Activated naive CD8-positive, alpha-beta T cell treated with anti-CD3 and anti-CD28 coated beads, Interleukin-2, amount 10 ng/mL, durations not matched to agents 7 days and 5 days (primary cell): ENCODE measurements at places on chromosomes 12 and 14. TPM values are rescaled to one million over a fixed set of nuclear protein-coding genes. Genes with fewer than 3 reads are reported as not detected.

DNA sequence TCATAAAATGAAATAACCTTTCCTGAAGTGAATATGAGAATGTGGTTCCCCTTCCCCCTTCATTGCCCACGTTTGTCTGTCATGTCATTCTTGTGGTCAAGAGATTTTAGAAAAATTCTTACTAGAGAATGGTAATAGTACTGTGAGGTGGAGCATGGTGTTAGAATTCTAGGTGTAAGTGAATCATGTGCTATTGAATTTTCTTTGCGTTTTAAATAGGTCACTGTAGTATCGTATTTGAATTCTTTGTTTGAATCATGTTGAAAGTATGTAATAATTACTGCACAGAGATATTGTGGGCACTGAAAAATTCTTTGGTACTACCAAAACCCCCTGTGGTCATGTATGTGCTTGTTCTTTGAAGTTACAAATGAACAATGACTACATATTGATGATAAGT, 49.9 kb downstream of the FUT8 start:
- no peaks in the 10 kb centered on the region for H3K27me3 ChIP-seq
- no peak for DNase-seq
- peak overlapping the region; percentile 73 for H3K27ac ChIP-seq
- peak overlapping the region; percentile 49 for H3K4me3 ChIP-seq
- peaks cover 61% of the 10 kb centered on the region for H3K36me3 ChIP-seq

GRCh38 chr14:71638523-71639196, 293.6 kb upstream of the RGS6 start:
- H3K27me3 ChIP-seq = no peaks in the 10 kb centered on the region
- peaks cover 49% of the 10 kb centered on the region for H3K36me3 ChIP-seq
- H3K4me3 ChIP-seq = no peak overlapping the region
- peaks cover 6% of the 10 kb centered on the region for H3K4me1 ChIP-seq
- DNase-seq = no peak
- no peak overlapping the region for H3K27ac ChIP-seq

DNA sequence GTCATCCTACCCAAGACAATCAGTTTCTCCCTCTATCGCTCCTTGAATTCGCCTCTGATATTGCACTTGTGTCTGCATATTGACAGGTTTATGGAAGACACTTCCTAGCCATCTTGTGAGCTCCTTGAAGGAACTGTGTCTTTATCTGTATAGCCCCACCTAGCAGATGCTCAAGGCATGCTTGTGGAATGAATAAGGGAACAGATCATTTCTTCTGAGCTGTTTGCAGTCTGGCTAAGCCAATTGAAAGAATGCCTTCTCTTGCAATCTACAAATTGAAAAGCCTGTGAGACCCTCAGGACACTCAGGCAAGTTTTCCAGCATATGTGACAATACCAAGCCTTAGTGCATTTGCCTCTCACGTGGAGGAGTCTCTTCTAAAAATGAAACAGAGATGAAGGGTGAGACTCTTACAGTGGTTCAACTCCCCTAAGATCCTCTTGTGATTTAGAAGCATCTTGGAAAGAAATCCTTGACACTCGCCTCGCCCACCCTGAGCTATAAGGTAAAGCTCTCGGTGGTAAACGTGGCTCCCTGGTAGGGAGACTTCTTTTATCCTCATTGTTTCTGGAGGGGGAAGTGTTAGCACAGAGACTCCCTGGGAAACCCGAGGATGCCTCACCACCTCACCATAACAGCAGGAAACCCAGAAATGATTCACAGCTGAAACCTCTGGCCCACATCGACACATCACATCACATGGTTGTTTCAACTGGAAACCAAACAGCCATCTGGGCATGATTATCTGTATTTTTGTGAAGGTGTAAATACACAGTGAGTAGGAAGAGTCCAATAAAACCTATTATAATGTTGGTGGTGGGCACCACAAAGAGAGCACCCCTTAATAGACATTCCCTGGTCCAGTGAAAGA, 112.3 kb upstream of the BCL2L14 start:
- H3K36me3 ChIP-seq = peaks cover 8% of the 10 kb centered on the region
- peak overlapping the region; percentile 57 for H3K4me3 ChIP-seq
- H3K27ac ChIP-seq = peak overlapping the region; percentile 71
- peaks cover 38% of the 10 kb centered on the region for H3K4me1 ChIP-seq
- peak; percentile 42 for DNase-seq

GRCh38 chr14:59406454-59407245, 58.5 kb downstream of the GPR135 start:
- H3K27me3 ChIP-seq = peaks cover 26% of the 10 kb centered on the region
- no peak overlapping the region for H3K27ac ChIP-seq
- H3K36me3 ChIP-seq = peaks cover 40% of the 10 kb centered on the region
- peaks cover 5% of the 10 kb centered on the region for H3K4me1 ChIP-seq
- H3K4me3 ChIP-seq = no peak overlapping the region

- H3K27ac ChIP-seq = no peak overlapping the region
- H3K4me1 ChIP-seq = no peaks in the 10 kb centered on the region
- no peak overlapping the region for H3K4me3 ChIP-seq
- H3K27me3 ChIP-seq = no peaks in the 10 kb centered on the region
- no peak for DNase-seq
These were observed 338.1 kb upstream of the TMEM132C start for GRCh38 chr12:127928615-127929571.

DNA sequence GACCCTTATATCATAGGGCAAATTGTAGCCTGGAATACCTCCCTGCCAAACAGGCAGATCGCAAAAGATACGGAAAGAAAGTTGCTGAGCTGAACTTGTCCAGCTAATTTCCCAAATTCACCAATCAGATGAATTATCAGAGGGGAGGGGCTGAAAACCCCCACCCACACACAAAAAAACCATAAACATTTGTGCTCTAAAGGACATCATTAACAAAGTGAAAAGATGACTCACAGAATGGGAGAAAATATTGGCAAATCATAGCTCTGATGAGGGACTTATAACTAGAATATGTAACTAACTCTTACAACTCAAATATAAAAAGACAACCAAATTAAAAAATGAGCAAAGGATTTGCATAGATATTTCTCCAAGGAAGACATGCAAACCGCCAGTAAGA, 36.3 kb downstream of the PTHLH start:
- peaks cover 19% of the 10 kb centered on the region for H3K27me3 ChIP-seq
- H3K36me3 ChIP-seq = no peaks in the 10 kb centered on the region
- H3K4me1 ChIP-seq = no peaks in the 10 kb centered on the region
- H3K27ac ChIP-seq = no peak overlapping the region
- no peak for DNase-seq

DNA sequence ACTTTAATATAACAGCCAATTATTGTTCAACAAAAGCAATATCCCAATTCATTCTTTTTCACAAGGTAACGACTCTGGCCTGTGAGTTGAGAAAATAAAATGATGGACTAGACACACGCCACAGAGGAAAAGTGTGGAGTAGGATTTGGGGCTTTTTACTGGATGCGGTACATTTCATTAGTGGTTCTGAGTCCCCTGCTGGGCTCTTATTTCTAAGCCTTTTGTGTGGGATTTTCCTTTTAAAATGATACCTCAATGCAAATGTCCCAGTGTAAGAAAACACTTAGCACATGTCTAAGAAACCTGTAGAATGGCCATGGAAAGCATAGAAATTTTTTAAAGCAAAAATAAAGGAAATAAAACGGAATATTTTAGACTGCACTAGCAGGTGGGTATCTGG, 73.4 kb downstream of the C12orf42 start:
- H3K27me3 ChIP-seq = no peaks in the 10 kb centered on the region
- DNase-seq = no peak
- H3K4me1 ChIP-seq = no peaks in the 10 kb centered on the region
- H3K27ac ChIP-seq = no peak overlapping the region
- no peak overlapping the region for H3K4me3 ChIP-seq
- no peaks in the 10 kb centered on the region for H3K36me3 ChIP-seq

GRCh38 chr14:74207943-74208342, 31.3 kb upstream of the VSX2 start:
- H3K4me3 ChIP-seq = no peak overlapping the region
- no peak for DNase-seq
- no peaks in the 10 kb centered on the region for H3K36me3 ChIP-seq
- no peak overlapping the region for H3K27ac ChIP-seq
- H3K4me1 ChIP-seq = no peaks in the 10 kb centered on the region

GRCh38 chr12:25695574-25695973, 142.5 kb upstream of the LMNTD1 start:
- H3K27me3 ChIP-seq = peaks cover 5% of the 10 kb centered on the region
- H3K36me3 ChIP-seq = no peaks in the 10 kb centered on the region
- no peak overlapping the region for H3K4me3 ChIP-seq

DNA sequence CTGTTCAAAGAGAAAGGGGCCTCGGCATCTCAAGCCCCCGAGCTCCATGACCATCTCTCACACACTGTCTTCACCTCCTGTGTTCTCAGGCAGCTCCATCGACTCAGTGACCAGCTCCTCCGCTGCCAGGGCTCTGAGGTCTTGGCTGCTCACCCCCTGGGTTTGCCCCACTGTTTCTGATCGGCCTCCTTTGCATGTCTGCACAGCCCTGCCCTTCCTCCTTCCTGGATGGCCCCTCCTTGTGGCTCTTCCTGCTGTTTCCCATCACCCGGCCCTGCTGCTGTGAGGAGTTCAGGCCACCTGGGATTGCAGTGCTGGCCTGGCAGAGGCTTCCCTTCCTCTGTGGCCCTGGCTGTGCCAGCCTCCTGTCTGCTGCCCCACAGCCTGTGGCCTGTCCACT, 38.1 kb upstream of the PIWIL1 start:
- DNase-seq = no peak
- peaks cover 7% of the 10 kb centered on the region for H3K27me3 ChIP-seq
- peaks cover 2% of the 10 kb centered on the region for H3K36me3 ChIP-seq
- H3K27ac ChIP-seq = no peak overlapping the region

The SMOC1 gene
- total RNA-seq = not detected

The OR5AU1 gene
- not detected for total RNA-seq

The IL31 gene
- not detected for total RNA-seq

The CBLN3 gene
- 3.2 TPM for total RNA-seq

The TAC3 gene
- 0.53 TPM for total RNA-seq
